Stimulated activated CD8-positive, alpha-beta memory T cell treated with anti-CD3 and anti-CD28 coated beads, Interleukin-4, amount 100 ng/mL, for 4 hours (primary cell): ENCODE measurements at places on chromosomes 7 and 10.

- DNase-seq, result no peak
Observed at GRCh38 chr7:98852826-98853225, 17.0 kb downstream of the TMEM130 start.

- no peak for DNase-seq
Observed at GRCh38 chr7:102147008-102147407, 139.7 kb upstream of the SH2B2 start.

DNA sequence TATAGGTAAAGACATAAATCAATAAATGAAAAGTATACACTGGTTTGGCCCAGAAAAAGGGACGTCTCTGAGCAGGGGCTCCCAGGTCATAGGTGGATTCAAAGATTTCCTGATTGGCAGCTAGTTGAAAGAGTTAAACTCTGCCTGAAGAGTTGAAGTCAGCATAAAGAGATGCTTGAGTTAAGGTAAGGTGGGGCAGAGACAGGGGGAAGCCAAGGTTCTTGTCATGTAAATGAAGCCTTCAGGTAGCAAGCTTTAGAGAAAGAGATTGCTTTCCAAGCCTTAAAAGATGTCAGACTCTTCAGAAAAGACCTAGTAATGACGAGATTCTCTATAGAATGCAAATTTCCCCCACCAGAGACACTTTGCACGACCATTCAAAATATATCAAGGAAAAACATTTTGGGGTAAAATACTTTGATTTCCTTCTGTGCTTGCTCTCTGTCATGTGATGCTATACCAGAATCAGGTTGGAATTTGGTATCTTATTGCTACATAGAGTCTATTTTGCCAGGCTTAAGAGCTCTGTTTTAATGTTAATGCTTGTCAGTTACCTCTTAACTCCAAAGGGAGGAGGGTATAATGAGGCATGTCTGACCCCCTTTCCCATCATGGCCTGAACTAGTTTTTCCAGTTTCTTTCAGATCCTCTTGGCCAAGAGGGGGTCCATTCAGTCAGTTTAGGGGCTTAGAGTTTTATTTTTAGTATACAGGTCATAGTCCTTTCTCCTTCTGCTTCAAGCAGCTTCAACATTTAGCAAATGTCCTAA lies 429.6 kb downstream of the ADRA2A start:
- no peak for DNase-seq

DNA sequence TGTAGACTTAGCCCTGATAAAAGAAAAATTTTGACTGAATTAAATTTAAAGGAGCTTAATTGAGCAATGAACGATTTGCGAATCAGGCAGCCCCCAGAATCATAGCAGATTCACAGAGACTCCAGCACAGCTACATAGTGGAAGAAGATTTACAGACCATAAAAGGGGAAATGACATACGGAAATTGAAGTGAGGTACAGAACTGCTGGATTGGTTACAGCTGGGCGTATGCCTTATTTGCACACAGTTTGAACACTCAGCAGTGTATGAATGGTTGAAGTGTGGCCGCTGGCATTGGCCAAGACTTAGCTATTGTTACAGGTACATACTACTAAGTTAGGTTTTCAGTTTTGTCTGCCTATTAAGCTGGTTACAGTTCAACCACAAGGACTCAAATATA lies 433.5 kb upstream of the CELF2 start:
- no peak for DNase-seq

DNA sequence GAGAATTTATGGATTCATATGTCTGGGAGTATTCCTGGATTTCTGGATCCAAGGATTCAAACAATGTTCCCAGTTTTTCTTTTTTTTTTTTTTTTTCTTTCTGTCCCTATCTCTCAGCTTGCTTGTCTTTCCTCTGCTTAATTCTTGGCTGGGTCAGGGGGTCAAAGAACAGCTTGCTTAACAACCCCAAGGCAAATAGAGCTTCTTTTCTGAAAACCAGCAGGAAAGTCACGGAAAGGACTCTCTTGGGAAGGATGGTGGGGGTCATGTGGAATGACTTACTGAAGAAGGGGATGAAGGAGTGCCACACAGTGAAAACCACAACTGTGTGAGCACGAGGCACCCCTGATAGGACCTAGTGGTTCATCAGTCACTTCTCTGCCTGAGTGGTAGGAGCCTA lies 36.1 kb downstream of the GRK5 start:
- DNase-seq, result no peak

DNA sequence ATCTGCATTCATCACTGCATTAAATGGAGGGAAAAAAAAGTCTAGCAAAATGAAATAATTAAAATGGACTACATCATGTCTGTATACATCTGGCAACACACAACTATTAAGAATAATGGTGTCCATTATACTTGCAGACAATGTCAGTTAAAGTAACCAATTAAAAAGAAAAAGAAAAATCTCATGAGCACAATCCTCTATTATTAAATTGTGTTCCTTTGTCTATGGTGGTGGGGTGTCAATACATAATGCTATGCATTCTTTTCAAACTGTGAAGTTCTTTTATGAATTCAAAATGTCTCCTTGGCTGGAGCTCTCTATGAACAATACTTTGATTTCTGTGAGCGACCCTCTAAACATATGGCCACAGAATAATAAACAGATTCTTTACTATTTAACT lies 63.5 kb downstream of the NRP1 start:
- DNase-seq, result no peak

DNA sequence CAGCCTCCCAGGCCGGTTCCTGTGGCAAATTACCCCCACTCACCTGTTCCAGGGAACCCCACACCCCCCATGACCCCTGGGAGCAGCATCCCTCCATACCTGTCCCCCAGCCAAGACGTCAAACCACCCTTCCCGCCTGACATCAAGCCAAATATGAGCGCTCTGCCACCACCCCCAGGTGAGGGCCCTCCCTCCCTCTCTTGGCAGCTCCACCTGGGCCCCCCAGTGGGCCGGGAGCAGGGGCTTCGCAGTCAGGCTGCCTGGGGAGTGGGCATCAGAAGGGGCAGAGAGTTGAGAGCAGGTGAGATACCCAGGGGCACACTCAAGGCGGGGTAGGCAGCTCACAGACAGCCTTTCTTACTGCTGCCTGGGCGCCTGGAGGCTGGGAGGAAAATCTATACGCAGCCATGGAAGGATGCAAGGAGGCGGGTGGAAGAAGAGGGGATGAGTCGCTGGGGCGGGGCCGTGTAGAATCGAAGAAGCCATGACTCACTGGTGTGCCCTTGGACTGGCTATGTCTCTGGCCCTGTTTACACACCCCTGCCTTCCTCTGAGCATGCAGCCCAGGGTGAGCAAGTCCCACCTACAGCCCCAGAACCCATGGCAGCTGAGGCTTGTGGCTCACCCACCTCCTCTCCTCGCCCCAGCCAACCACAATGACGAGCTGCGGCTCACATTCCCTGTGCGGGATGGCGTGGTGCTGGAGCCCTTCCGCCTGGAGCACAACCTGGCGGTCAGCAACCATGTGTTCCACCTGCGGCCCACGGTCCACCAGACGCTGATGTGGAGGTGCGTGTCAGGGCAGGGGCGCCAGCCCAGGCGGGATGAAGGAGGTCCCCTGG lies 48.6 kb upstream of the PPIF start:
- DNase-seq, result no peak

DNA sequence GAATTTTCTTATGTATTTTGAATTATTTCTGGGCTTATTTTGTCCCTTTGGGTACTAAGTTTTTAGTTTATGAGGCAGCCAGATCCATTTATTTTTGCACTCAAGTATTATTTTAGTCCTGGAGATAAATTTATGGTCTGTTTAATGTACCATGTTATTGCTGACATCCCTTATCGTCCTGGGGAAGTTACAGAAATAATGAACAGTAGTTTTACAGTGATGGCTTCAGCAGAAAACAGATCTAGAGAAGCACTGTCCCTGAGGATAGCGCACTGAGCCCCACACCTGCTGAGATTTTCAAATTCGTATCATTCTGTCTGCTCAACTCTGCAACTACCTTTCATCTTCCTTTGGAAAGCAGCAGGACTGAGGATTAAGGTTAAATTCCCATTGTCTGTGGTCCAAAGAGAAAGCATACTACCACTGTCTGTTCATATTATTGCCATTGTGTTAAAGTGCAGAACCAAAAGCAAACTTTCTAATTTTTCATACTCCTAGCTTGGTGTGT lies 168.3 kb downstream of the SNX13 start:
- DNase-seq, result no peak

DNA sequence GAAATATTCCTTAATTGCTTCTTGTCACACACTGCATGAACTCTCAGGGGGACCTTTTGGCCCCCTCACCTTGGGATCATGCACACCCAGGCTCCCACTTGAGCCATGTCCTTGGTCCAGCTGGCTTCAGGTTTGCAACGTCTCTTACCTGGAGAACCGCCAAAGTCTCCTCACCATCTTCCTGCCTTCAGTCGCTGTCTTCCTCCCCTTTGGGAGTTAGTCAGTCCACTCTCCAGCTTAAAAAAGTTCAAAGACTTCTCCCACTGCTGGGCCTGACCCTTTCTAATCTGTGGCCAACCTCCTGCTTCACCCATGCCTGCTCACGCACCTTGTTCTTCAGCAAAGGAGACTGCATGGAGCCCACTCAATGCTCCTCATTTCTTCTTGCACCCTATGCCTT lies 82.6 kb upstream of the LRRC4 start:
- DNase-seq, result no peak

- DNase-seq, result no peak
Observed at GRCh38 chr10:110672580-110672919, 28.4 kb downstream of the RBM20 start.

GRCh38 chr10:132272231-132272971 lies 35.3 kb downstream of the STK32C start:
- DNase-seq, result no peak

GRCh38 chr10:5400468-5401240 lies 4.0 kb downstream of the TUBAL3 start:
- DNase-seq, result no peak

DNA sequence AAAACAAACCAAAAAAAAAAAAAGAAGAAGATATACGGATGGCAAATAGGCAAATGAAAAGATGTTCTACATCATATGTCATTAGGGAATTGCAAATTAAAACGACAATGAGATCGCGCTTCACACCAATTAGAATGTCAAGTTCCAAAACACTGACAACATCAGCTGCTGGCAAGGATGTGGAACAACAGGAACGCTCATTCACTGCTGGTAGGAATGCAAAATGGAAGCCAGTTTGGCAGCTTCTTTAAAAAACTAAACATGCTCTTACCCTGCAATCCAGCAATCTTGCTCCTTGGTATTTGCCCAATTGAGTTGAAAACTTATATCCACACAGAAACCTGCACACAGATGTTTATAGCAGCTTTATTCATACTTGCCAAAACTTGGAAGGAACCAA lies 34.8 kb downstream of the CALML5 start:
- no peak for DNase-seq

DNA sequence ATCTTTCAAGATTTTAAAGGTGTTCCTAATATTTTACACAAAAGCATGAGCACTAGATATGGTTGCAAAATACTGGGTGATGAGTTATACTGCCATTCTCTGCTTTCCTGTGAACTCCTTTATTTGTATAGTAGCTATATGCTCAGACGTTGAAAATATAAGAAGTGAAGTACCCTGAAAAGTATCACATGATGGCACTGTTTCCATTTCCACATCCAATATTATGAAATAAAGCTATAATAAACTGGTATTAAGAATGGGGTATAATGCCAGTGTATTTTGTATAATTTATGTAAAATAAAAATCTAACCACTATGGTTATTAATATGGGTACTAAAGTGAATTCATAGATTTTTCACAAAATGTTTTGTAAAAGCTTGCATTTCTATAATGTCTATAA lies 79.6 kb upstream of the FOXP2 start:
- DNase-seq, result no peak

GRCh38 chr7:127908430-127909258 lies 122.6 kb downstream of the LRRC4 start:
- DNase-seq, result no peak

- no peak for DNase-seq
Observed at GRCh38 chr7:135672560-135673359, 10.4 kb downstream of the STMP1 start.

DNA sequence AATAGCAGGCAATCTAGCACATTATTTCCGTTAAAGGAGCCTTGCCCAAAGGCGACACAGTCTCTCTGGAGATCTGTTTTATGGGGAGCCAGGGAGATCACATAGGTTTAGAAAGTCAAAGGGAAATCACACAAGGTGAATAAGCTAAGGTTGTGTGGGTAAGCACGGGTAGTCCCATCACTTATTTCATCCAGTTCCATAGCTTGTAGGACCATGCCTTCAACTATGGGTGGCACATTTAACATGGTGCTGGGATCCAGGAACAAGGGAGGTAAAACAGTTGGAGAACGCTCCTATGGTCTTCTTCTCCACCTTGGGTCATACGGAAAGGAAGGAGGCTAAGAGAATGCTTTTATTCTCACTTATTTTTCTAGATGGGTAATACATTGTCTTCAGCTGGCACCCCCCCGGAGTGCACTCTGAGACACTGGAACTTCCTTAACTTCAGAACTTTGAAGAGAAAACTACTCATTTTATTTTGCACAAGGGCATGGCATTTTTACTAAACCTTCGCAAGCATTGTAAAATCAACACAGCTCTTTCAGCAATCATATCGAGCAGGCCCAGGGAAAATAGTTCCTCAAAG lies 435.4 kb downstream of the KIF20B start:
- no peak for DNase-seq

GRCh38 chr7:105655500-105656380 lies 74.4 kb upstream of the EFCAB10 start:
- no peak for DNase-seq

- DNase-seq, result no peak
Observed at GRCh38 chr7:49530481-49530880, 243.0 kb upstream of the VWC2 start.

GRCh38 chr10:15084502-15084922 lies 4.1 kb downstream of the ACBD7 start:
- no peak for DNase-seq

- no peak for DNase-seq
Observed at GRCh38 chr10:122828716-122829255, 16.9 kb downstream of the CUZD1 start.

GRCh38 chr10:95125582-95125981 lies 56.3 kb upstream of the CYP2C8 start:
- DNase-seq, result no peak

GRCh38 chr7:70480927-70481569 lies 650.9 kb upstream of the GALNT17 start:
- no peak for DNase-seq

- DNase-seq, result no peak
Observed at GRCh38 chr10:48251152-48251524, 23.4 kb downstream of the FRMPD2 start.

- DNase-seq, result no peak
Observed at GRCh38 chr7:113797420-113798010, 121.3 kb downstream of the PPP1R3A start.

DNA sequence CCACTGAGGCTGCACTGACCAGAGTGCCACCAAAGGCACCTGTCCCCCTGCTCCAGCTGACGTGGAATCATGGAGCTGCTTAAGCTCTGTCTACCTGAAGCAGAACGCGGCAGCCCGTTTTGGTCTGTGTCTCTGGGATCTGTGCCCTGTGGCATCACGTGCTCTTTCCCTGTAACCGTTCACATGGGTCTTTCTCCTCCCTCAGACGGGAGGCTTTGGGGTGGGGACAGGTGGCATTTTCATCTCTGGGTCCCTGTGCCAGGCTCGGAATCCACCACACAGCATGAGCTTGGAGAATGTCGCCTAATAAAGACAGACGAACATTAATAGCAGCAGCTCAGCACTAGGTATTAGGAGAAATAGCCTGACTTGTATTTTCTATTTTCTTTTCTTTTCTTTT lies 1.6 kb upstream of the ADAP1 start:
- no peak for DNase-seq
